Effector memory CD4-positive, alpha-beta T cell (primary cell): ENCODE measurements at places on chromosomes 7 and 10.

- DNase-seq: no peak
Observed at GRCh38 chr7:155911471-155912105, 99.3 kb upstream of the SHH start.

- no peak for DNase-seq
Observed at GRCh38 chr7:135537453-135537852, 20.3 kb upstream of the NUP205 start.

DNA sequence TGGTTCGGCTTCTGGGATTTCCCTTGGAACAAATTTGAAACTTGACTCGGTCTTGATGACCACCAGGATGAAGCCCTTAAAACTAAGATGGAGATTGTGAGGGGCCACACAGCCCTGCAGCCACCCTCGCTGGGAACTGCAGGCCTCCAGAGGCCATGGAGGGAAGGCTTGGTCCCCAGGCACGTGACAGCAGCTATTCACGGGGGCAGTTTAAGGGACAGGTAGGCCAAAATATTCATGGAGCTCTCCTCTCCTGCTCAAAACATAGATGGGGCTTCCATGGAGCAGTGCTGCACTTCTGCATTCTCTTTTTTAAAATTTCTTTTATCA lies 137.0 kb downstream of the ADCY1 start:
- no peak for DNase-seq

DNA sequence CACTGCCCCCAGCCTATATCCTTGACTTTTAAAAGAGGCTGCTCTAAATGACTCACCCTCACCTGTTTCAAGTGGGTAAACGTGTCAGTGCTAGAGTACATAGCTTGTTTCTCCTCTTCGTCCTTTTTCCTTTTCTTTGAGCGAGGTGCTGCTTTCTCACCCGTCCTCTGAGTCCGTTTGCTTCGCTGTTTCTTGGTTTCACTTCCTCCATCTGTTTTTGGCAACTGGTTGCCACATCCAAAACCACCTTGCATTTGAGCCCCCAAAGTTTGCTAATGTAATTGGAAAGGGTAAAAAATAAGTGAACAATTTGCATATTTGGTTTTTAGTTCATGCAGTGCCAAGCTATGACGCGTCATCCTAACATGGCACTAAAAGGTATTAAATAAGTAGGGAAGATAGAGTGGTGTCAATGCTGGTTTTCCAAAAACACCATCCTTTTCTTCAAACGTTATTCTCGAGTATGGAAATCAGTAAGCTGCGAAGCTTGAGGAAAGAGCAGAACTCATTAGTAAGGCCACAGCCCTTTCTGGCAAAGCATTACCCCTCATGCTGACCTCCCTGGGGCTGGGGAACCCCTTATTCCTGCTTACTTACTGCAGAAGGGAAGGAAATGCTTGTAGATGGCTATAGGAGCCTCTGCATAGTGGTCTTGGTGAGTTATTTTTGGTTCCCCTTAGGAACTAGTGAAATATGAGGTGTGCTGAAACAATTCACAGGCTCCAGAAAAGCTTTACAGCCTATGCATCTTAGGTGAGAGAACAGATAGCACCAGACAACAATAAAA lies 133.5 kb downstream of the GALNT11 start:
- DNase-seq: no peak

- no peak for DNase-seq
Observed at GRCh38 chr7:150731916-150732315, 5.3 kb upstream of the GIMAP5 start.

GRCh38 chr7:28698840-28699239 lies 259.3 kb downstream of the TRIL start:
- no peak for DNase-seq

- DNase-seq: no peak
Observed at GRCh38 chr7:47310020-47310419, 271.9 kb downstream of the TNS3 start.

DNA sequence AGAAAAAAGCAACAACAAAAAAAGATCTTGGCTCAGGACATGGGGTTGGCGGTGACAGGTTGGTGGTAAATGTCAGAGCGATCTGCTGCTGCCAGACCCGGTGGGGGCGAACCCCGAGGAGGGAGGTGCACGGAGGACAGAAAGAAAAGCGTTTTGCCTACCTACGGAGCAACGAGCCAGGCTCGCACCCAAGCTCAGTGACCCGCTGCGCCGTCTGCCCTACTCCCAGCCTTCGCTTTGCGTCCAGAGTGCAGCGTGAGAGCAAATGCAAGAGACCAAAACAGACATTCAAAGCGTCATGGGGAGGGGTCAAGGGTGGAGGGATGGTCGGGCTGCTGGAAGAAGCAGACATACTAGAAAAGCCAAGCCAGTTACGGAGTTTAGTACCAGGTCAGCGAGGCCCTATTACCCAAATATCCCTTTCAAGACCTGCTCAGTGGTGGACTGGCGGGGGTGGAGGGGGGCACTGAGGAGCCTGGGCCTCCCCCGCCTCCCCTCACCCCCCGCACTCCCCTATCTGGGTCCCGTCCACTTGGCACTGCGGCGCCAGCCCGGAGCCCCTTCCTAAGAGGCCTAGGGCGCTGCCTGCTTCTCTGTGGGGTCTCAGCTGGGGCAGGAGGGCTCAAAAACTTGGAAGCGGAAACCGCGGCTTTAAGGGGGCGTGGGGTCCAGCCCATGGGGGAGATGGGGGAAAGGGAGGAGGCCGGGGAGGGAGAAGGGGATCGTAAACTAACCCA lies 66.9 kb downstream of the SLC29A4 start:
- DNase-seq: no peak
